Effector CD8-positive, alpha-beta T cell (primary cell): ENCODE measurements at places on chromosomes 4 and X.

DNA sequence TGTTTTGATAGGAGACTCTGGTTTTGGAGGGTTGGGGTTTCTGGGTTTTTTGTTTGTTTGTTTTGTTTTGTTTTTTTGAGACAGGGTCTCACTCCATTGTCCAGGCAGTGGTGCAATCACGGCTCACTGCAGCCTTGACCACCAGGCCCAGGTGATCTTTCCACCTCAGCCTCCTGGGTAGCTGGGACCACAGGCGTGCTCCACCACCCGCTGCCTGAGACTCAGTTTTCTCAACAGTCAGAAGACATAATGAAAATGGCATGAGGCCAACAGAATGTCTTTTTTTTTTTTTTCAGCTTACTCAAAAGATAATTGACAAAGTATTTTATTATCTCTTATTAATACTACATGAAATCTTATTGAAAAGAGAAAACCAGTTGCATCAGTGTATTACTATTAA is 32.4 kb downstream of the TNIP2 start:
- no peak for DNase-seq

GRCh38 chrX:154785716-154786115 is 19.6 kb downstream of the MPP1 start:
- no peak for DNase-seq

DNA sequence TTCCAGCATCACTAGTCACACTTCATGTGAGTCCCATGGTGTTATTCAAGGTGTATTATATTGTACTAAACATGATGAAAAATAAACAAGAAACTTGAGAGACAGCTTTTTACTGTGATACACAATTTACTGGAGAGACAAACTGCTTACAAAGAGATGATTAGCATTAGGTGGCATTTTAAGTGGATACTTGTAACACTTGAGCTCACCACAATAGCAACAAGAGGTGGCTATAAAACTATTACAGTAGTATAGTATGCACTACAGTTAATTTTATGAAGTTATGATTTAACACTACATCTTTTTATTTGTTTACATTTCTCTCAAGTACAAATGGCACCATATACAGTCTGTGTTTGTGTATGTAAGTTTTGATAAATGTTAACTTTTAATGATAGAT is 246.6 kb downstream of the PARM1 start:
- no peak for DNase-seq

GRCh38 chr4:70818921-70819320 is 20.8 kb downstream of the GRSF1 start:
- DNase-seq, result no peak

GRCh38 chrX:106203315-106203714 is 35.2 kb downstream of the PWWP3B start:
- no peak for DNase-seq

DNA sequence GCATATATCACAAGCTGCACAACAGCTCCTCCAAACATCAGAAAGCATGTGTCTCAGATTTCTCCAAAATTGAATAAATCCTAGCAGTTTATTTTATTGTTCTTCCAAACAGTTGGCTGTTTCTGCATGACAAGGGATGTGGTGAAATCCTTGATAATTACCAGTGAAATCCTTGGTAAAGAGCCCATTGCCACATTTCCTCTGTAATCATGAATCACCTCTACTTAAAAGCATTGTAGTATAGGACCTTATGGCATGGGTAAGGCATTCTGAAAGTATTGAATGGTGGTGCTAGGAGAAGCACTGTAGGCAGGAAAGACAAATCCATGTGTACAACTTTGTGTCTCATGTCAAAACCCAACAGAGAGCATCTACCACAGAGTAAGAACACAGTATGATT is 135.8 kb upstream of the NDST3 start:
- no peak for DNase-seq
